ENCODE measurements at places on chromosomes 5 and 9.

GRCh38 chr5:136665331-136665730, 300.0 kb upstream of the TRPC7 start:
- no peak for DNase-seq

DNA sequence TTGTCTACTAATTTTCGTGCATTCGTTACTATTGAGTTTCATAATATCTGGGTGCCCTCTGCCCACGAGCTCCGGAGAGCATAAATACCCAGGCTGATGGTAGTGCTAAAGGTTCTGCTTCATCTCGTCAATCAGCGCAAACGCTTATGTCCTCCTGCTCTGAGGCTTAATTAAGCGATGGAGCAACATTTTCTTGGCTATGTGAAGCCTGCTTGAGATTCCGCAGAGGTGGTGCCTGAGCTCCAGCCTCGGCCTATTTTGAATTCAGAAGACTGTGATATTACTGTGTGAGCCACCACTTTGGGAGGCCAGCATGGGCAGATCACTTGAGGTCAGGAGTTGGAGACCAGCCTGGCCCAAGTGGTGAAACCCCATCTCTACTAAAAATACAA, 44.8 kb downstream of the ANXA2R start:
- DNase-seq: no peak

- DNase-seq: no peak
These were observed 29.4 kb downstream of the DROSHA start for GRCh38 chr5:31502506-31502905.

GRCh38 chr5:98513380-98513779, 260.1 kb upstream of the RGMB start:
- no peak for DNase-seq

DNA sequence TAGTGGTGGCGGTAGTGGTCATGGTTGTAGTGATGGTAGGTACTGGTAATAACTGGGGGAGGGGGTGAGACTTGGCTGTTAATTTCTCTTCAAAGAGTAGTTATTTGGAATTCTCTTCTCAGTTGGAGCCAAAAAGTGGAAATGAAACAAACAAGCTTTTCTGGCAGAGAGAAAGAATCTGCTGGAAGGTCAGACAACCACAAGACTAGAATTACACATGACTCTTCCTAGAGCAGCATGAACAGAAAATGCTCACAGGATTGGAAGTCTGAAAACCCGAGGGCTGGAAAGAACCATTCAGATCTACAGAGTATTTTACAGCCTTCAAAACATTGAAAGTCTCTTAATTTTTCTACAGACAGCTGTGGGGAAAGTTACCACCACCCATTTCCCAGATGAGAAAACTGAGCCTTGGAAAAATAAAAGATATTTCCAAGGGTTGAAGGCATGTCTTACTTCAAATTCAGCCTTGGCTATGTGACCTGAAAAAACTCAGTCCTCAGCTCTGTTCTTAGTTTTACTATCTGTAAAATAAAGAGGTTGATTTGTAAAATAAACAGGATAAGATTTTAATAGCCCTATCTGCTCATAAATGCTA, 42.9 kb upstream of the TRIM32 start:
- DNase-seq: no peak

GRCh38 chr5:55022450-55022849, 1.6 kb upstream of the GZMK start:
- no peak for DNase-seq

DNA sequence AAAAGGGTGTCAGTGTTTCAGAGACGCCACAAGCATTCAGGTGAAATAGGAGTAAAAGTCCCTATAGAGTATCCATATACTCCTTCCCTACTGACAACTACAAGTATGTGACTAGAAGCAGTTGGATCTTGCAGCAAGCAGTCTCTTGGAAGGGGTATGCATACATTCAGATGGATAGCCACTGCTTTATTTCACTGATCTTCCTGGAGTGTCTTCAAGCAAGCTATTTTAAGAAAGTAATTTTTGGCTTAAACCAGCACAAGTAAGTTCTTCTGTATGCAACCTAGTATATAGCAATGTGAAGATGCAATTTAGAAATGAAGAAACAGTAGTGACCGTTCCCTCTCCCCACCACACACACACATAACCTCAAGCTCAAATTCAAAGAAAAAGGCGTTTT, 446.8 kb upstream of the CDH18 start:
- no peak for DNase-seq
